Fibroblast of lung (primary cell): ENCODE measurements at places on chromosomes 12 and 14. TPM values are rescaled to one million over a fixed set of nuclear protein-coding genes. Genes with fewer than 3 reads are reported as not detected.

DNA sequence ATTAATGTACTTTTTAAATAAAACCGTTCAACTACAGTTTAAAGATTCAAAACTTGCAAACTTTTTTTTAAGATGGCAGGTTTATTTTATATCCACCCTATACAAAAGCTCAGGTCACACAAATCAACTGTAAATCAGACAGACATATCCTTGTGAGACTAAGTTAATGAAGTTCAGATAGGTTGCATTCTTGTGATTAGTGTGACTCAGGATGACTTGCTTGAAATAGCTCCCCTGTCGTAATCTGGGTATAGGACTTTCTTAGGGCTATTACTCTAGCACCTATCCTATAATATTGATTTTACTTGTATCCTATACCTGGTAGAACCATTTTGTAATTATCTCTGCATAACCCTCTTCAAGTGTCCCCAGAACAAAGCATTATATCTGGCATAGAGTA is 9.5 kb upstream of the PRKD1 start:
- H3K27ac ChIP-seq = no peak overlapping the region
- H3K4me3 ChIP-seq = no peak overlapping the region
- no peaks in the 10 kb centered on the region for H3K4me1 ChIP-seq
- no peak for DNase-seq

DNA sequence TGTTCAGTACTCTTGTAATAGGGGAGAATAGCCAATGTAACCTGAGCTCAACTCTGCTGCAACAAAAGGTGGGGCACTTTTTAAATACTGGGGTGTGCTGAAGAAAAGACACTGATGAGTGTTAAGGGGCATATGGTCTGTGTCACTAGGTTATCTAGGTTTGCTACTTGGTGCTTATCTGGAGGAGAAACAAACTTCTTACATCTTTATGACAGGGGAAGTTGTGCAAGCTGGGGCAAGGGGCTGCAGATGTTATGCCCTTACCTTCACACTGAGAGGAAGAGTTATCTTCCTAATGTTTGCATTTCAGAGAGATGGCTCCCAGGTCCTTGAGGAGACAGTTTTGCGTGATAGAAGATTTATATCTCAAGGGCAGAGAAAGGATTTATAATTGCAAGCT is 90.9 kb upstream of the PKP2 start:
- no peak overlapping the region for H3K4me3 ChIP-seq
- H3K27me3 ChIP-seq = no peaks in the 10 kb centered on the region
- no peak for DNase-seq
- H3K36me3 ChIP-seq = no peaks in the 10 kb centered on the region

GRCh38 chr12:5201554-5202218 is 158.0 kb downstream of the KCNA5 start:
- H3K4me3 ChIP-seq = no peak overlapping the region
- no peaks in the 10 kb centered on the region for H3K36me3 ChIP-seq
- no peaks in the 10 kb centered on the region for H3K27me3 ChIP-seq
- H3K4me1 ChIP-seq = no peaks in the 10 kb centered on the region

GRCh38 chr12:105113094-105113493 is 5.6 kb downstream of the WASHC4 start:
- no peak overlapping the region for H3K4me3 ChIP-seq
- no peaks in the 10 kb centered on the region for H3K27me3 ChIP-seq
- H3K4me1 ChIP-seq = no peaks in the 10 kb centered on the region
- H3K27ac ChIP-seq = no peak overlapping the region
- DNase-seq = no peak
- H3K36me3 ChIP-seq = peaks cover 2% of the 10 kb centered on the region

The FOXJ2 gene
- total RNA-seq = 5.4 and 8.3 TPM in 2 replicates

DNA sequence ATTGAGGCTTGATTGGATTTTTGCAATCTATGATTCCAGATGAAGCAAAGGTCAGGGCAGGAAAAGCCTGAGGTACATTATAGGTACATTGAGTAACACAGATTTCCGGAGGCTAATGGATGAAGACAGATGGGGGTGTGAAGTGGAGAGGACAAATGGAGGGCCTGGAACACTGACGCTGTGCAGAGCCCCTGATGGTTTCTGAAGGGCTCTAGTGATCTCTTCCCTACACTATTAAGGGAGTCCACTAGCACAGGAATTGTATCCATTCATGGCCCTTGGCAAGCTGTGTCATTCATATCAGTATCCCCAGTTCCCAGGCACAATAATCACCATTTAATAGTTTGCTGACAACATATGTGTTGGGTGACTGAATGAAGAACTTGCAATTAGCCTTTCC is 284.8 kb downstream of the ITPR2 start:
- H3K4me1 ChIP-seq = no peaks in the 10 kb centered on the region
- no peak overlapping the region for H3K4me3 ChIP-seq
- no peaks in the 10 kb centered on the region for H3K27me3 ChIP-seq

GRCh38 chr14:77924141-77924948 is 124.4 kb downstream of the ADCK1 start:
- H3K36me3 ChIP-seq = no peaks in the 10 kb centered on the region
- H3K4me3 ChIP-seq = no peak overlapping the region
- no peak overlapping the region for H3K27ac ChIP-seq
- no peak for DNase-seq
- no peaks in the 10 kb centered on the region for H3K27me3 ChIP-seq

- no peak overlapping the region for H3K4me3 ChIP-seq
- H3K27me3 ChIP-seq = no peaks in the 10 kb centered on the region
- H3K4me1 ChIP-seq = no peaks in the 10 kb centered on the region
- H3K36me3 ChIP-seq = no peaks in the 10 kb centered on the region
- DNase-seq = no peak
Observed at GRCh38 chr14:35444104-35444503, 39.6 kb upstream of the NFKBIA start.

The CCDC175 gene
- total RNA-seq = not detected in 2 replicates

The ASCL1 gene
- not detected in 2 replicates for total RNA-seq
